Activated T-cell treated with anti-CD3 and anti-CD28 coated beads, Interleukin-2, amount 50 U/mL, for 24 hours (primary cell): ENCODE measurements at places on chromosomes 7 and 10.
A peak's percentile ranks its signal among the peaks of the same experiment; 100 is the strongest.

GRCh38 chr10:12382157-12382548, 32.8 kb downstream of the CAMK1D start:
- no peak for DNase-seq

GRCh38 chr7:1455241-1455939, 3.9 kb downstream of the MICALL2 start:
- DNase-seq = no peak

GRCh38 chr10:131946321-131946751, 35.4 kb downstream of the BNIP3 start:
- no peak for DNase-seq

DNA sequence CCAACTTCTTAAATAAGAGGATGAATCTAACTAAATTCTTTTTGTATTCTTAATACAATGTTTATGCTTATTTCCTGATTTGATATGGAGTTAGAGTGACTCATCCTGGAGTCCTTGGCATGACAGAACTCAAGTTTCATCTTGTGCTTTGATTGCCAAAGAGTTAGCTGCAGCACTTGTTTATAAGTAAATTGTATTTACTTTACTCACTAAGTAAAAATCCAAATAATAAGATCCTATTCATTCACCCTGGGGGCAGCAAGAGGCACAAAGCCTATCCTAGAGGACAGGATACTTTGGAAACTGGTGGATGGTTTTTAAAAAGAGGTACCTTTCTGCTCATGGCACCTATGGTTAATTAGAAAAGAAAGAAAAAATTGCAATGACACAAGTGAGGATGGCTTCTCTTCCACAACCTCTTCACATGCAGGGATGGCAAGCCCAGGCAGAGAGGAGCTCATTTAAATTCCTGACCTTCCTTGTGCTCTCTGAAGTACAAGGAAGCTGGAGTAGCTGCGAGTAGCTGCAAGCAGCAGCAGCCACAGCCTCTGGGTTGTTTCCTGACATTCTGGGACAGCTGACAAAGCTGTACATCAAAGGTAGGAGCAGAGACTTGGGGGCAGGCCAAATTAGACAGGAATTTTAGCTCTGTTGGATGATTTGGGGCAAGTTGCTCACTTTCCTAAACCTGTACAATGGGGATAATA, 28.5 kb upstream of the CROT start:
- DNase-seq = no peak

GRCh38 chr10:47061776-47062175, 150.5 kb downstream of the PTPN20 start:
- no peak for DNase-seq

- DNase-seq = no peak
Observed at GRCh38 chr7:130345725-130346124, 1.1 kb downstream of the CPA5 start.

DNA sequence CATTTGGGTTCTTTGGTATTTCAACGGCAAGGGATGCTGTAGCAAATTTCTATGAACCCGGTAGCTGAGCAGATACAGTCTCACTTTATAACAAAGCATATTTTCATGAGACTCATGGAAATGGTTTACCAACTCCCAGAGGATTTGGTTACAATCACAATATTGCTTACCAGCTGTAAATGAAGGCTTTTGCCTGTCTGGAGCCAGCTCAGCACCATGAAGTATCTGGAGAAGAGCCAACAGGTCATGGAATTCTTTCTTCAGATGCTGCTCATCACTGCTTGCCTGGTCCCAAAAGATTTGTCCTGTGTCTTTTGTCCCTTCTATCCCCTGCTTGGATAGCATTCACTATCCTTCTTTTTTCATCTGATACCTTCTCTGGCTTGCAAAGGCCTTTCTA, 316.9 kb upstream of the PHYHIPL start:
- no peak for DNase-seq

DNA sequence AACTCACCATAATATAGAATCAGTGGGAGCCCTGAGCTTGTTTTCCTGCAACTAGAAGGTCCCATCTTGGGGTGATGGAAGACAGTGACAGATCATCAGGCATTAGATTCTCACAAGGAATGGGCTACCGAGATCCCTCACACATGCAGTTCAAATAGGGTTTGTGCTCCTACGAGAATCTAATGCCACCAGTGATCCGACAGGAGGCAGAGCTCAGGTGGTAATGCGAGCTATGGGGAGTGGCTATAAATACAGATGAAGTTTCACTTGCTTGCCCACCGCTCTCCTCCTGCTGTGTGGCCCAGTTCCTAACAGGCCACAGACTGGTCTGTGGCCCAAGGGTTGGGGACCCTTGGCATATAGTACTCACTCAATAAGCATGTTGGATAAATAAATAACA, 93.4 kb downstream of the POU6F2 start:
- DNase-seq = no peak

GRCh38 chr7:34904987-34905386, 132.3 kb downstream of the DPY19L1 start:
- DNase-seq = no peak

DNA sequence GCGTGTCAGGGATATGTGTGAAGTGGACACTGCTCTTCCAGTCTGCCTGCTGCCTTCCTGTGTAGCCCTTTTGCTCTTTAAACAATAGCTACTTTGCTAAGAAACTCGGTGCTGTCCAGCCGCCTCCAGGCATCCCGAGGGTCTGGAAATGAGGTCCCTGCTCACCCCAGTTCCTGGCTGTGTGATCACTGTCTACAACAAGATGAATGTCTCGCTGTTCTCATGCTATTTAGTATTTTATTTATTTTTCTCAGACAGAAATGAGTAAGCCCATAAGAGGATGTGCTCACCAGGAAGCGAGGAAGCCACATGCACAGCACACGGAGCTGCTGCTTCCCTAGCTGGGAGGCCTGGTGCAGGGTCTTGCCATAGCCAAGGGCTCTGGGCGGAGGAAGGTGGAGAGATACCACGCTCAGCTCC, 167.0 kb upstream of the PITRM1 start:
- no peak for DNase-seq

DNA sequence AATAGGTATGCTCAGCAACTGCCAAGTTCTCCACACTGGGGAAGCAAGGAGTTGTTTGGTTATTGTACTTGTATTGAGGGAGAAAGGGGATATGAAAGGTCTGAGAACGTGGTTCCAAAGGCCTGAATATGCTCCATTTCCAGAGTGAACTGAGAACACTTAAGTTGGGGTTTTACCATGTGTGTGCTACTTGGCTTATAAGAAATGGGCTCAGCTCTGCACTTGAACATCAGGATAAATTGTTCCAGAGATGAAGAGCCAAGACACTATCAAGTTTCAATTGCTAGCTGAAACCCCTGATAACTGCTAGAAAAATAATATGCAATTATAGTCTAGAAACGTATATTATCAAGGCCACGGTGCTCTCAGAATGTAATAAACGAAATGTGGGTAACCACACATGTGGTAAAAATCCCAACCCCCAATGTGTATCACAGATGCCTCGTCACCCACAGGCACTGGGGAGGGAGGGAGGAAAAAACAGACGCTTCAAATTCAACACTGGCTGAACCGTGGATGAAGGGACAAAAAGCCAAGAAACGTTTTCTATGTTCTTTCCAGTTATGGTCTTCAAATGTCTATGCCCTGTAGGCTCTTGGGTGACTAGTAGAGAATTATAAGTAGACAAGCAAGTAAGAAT, 16.3 kb downstream of the ELMO1 start:
- no peak for DNase-seq

GRCh38 chr7:134562136-134562535, 13.2 kb downstream of the AKR1B15 start:
- no peak for DNase-seq

DNA sequence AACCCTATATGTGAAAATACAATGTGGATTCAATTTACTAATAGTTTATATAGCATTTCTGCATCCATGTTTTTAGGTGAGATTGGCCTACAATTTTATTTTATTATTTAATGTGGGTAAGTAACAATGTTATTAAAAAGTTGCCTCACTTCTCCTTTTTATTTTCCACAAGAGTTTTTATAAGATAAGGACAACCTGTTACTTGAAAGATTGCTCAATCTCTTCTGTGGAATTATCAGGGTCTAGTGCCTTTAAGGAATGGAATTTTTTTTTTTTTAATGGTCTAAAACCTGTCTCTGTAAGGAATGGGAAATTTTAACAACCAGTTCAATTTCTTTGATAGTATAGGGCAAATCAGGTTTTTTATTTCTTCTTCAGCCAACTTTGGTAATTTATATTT, 53.9 kb upstream of the RAB18 start:
- DNase-seq = no peak

- peak; percentile 39 for DNase-seq
Observed at GRCh38 chr7:70660154-70660818, 471.7 kb upstream of the GALNT17 start.

DNA sequence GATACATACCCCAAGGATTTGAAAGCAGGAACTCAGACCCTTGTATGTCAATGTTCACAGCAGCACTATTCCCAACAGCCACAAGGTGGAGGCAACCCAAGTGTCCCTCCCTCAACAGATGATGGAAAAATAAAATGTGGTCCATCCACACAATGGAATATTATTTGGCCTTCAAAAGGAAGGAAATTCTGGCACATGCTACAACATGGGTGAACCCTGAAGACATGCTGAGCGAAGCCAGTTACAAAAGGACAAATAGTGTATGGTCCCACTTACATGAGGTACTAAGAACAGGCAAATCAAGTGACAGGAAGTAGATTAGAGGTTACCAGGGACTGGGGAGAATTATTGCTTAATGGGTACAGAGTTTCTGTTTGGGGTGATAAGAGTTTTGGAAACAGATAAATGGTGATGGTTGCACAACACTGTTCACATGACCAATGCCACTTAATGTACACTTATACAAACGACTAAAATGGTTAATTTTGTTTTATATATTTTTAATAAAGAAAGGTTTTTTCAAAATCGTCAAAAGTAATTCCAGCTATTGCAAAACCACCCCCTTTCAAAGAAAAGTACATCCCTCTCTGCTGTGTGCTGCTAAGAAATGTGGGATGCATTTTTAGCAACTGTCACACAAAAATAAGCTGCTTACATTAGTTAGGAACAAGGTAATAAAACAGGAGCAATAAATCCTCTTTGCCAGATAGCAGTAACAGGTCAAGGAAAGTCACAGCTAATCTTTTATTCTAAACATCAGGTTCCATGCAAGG, 85.7 kb downstream of the GRB10 start:
- DNase-seq = no peak

DNA sequence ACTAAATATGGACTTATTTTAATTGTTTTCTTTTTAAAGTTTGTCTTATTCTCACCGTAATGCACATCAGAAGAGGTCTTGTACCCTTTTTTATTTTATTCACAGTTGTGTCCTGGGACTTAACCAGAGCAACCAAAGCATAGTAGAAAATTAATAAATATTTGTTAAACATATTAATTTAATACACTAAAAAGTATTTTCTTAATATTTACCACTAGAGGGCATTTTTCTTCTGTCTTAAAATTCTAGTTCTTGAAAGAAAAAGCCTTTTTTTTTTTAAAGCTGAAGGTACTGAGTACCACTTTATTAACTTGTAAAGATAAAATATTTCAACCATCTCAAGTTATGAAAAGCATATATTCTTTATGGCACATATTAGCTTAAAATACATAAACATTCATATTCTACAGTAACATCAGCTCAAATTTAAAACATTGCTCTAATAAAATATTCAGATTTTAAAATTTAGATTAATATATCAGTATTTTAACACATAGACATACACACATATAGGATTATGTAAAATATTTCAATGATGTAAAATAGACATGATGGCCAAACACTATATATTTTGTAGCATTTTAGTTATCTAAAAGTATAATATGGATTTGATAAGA, 260.4 kb downstream of the SEMA3A start:
- DNase-seq = no peak

DNA sequence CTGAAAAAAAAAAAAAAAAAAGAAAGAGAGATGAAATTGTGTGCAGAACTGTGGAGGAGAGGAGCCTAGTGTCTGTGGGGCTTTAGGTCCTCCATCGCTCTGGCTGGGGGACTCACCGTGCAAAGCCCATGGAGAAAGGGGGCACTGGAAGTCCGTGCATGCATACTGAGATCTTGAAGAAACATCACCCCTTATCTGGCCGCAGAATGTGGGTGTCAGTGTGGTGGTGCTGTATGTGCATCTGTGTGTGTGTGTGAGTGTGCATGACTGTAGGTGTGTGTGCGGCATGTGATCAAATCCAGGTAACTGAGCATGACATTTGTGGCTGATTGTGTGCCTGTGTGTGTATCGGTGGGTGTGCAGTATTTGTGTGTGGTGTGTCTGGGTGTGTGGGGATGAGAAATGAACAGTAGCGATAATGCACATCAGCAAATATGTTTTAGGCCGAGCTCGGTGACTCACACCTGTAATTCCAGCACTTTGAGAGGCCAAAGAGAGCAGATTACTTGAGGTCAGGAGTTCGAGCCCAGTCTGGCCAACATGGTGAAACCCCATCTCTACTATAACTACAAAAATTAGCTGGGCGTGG, 8.8 kb upstream of the CLDN3 start:
- DNase-seq = no peak

GRCh38 chr7:23715099-23715498, 5.1 kb downstream of the STK31 start:
- no peak for DNase-seq

DNA sequence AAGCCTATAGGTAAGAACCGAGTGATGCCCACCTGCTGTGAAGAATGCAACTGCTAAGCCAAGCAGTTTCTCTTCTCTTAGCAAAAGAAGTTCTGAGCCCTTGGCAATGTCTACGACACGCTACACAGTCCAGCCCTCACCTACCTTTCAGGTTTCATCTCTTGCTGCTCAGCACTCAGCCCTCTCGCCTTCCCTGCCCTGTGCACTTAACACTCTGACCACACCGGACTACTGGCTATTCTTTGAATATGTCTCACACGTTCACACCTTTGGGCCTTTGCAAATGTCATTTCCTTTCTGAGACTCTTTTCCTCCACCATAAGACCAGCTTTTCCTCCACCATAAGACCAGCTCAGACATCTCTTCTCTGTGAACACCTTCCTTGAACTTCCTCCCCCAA, 67.0 kb upstream of the ITGB1 start:
- no peak for DNase-seq

- DNase-seq = no peak
Observed at GRCh38 chr7:27575613-27576012, 87.1 kb downstream of the HIBADH start.

GRCh38 chr7:100011516-100011915, 3.9 kb upstream of the ZKSCAN1 start:
- DNase-seq = no peak

GRCh38 chr7:95772298-95772770, at the start of gene DYNC1I1:
TSS of gene DYNC1I1 (plus strand) at chr7:95772554. CDS start at chr7:95804730, 32,176 bp downstream.
- peak; percentile 47 for DNase-seq
